ENCODE measurements at places on chromosomes 7 and 10.
A peak's percentile ranks its signal among the peaks of the same experiment; 100 is the strongest.

DNA sequence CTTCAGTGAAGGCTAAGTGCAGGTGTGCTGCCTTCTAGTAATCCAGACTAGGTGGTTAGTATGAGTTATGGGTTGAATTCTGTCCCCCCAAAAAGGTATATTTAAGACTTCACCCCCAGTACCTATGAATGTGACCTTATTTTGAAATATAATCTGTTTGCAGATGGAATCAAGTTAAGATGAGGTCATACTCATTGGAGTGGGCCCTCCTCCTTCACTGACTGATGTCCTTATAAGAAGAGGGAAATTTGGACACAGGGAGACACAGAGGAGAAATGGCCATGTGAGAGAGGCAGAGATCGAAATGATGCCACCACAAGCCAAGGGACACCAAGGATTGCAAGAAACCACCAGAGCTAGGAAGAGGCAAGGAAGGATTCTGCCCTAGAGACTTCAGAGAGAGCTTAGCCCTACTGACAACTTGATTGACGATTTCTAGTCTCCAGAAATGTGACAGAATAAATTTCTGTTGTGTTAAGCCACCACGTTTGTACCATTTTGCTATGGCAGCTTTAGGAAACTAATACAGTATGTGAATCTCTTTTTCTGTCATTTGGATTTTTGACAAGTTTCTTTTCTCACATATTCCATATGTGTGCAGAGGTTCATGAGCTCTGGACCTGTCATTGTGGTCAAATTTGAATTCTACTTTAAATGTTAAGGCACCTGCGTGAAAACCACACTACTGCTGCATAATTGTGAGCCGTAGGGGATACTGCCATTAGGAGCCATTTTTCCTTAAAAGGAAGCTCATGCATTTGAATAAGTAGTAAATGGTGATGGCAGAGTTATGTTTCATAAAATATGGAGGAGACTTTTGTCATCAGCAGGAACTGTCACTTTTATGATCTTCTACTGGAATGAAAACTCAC, 2.6 kb upstream of the RPA3 start:
- no peak for DNase-seq

GRCh38 chr10:19570991-19571390, 245.2 kb upstream of the PLXDC2 start:
- no peak for DNase-seq

DNA sequence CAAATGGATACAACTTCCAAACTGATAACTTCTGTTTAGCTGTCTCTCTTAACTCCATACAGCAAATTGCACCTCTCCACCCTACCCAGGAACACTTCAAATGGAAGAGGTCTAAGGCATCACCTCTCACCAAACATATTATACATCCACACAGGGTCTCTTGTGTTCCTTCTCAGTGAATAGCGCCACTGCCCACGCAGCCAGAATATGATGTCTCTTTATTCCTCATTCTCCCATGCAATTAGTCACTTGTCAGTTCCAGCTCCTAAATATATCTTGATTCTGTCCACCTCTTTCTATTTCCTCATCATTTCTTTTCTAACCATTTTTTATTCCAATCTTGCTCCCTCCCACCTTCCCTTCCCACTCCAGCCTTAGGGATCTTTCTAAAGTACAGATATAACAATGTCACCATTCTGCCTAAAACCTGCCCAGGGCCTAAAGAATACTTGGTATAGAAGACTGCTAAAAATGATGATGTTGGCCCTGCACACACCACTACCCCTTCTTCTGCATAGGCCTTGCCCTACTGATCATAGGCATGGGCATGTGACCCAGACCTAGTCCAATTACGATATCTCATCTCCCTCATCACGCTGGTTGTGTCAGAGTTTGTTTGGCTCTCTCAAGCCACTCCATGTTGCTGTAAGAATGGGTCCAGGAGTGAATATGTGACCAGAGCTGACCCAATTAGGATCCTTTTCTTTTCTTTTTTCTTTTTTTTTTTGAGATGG, 5.7 kb upstream of the TSPAN14 start:
- DNase-seq, result no peak

DNA sequence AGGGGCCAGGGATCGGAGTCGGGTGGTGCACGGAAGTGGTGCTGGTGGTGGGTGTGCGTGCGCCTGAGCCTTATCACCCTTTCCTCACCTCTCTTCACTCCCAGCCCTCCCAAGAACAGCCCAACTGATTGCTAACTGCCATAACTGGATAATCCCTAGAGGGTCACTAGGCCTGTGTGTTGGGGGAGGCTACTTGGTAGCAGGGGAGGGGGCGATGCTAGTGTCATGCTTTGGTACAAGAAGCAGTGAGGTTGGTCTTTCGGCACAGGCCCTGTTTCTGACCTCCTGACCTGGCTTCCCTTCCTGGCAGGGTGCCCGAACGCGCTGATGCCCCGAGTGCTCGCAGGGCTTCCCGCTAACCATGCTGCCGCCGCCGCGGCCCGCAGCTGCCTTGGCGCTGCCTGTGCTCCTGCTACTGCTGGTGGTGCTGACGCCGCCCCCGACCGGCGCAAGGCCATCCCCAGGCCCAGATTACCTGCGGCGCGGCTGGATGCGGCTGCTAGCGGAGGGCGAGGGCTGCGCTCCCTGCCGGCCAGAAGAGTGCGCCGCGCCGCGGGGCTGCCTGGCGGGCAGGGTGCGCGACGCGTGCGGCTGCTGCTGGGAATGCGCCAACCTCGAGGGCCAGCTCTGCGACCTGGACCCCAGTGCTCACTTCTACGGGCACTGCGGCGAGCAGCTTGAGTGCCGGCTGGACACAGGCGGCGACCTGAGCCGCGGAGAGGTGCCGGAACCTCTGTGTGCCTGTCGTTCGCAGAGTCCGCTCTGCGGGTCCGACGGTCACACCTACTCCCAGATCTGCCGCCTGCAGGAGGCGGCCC, 652 bp downstream of the KAZALD1 start:
- DNase-seq, result peak; percentile 74

DNA sequence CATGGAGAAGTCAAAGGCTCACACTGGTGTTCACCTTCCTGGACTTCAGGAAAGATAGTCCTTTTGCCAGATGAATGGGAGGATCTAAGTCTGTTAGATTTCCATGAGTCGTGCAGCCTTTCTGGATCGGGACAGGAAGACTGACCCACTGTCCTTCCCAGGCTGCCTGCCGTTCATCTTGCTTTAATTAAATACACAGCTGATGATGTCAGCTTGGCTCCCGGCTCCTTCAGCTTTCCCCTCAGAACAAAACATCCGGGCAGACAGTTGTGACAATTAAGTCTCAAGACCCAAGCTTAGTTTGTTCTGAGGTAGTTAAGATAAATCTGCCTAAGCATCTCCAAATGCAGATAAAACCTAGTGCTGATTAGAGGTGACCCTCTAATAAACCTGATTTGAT, 58.6 kb downstream of the AUTS2 start:
- no peak for DNase-seq

DNA sequence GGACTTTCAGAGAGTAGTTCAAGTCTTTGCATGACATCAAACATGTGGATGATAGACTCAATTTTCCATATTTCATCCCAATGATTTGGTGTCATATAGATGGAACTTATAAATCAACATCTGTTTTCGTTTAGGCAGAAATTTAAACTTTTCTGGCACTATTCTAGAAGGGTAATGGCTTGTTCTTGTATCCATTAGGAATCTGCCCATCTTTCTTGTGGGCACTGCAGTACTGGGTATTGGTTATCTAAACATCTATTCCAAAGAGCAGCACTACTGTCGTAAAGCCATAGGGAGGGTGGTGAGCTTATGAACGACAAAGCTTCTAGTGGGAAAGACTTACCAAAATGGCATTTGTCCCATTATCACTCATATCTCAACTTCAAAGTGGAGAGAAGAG, 273.5 kb downstream of the TWIST1 start:
- DNase-seq, result no peak

DNA sequence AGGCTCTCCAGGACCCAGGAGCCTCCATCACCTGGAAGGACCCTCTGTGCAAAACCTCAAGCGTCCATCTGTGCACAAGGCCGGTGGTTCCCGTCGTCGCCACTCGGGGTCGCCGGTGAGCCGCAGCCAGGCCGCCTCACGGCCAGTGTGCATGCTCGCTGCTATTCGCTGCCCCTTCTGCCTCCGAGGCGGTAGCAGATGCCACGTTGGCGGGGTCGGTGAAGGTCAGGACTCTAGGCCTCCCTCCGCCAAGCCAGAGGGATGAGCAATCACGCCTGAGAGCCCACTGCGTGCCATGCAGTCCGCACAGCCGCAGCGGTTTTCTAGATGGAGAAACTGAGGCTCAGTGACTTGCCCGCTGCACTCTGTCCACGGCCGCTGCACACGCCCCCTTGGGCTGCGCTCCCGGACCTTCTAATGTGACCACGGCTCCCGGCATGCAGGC, 5.7 kb downstream of the UPK3B start:
- no peak for DNase-seq

DNA sequence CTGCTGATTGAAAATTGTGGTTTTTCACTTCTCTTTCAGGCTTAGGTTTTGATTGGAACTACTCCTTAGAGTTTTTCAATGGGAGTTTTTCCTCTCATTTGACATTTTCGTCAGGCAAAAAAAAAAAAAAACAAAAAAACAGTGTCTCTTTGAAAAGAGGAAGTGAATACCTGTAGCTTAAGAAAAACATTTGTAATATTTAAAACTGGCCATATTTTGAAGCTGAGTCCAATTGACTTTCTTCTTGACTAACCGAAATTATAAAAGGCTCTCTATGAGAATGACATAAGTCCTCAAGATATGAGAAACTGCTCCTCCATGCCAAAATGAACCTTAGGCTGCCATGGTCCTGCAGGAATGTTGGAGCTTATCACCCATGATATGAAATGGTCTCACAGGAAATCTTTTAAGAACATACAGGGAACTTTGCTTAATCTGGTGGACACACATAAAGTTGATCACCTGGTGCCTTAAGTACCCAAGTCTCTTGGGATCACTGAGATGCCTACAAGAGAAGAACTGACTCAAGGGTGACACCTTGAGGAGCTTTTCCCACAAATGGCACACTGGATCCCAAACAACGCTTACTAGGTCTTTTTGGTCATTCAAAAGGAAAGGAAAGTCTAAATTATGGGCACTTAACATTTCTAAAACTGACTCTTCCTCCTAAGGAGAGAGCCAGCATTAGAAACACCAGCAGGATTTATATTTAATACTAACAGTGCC, 263.4 kb downstream of the CDC14C start:
- DNase-seq, result no peak

- DNase-seq, result peak; percentile 38
These were observed 153.2 kb upstream of the ADO start for GRCh38 chr10:62651341-62651740.

DNA sequence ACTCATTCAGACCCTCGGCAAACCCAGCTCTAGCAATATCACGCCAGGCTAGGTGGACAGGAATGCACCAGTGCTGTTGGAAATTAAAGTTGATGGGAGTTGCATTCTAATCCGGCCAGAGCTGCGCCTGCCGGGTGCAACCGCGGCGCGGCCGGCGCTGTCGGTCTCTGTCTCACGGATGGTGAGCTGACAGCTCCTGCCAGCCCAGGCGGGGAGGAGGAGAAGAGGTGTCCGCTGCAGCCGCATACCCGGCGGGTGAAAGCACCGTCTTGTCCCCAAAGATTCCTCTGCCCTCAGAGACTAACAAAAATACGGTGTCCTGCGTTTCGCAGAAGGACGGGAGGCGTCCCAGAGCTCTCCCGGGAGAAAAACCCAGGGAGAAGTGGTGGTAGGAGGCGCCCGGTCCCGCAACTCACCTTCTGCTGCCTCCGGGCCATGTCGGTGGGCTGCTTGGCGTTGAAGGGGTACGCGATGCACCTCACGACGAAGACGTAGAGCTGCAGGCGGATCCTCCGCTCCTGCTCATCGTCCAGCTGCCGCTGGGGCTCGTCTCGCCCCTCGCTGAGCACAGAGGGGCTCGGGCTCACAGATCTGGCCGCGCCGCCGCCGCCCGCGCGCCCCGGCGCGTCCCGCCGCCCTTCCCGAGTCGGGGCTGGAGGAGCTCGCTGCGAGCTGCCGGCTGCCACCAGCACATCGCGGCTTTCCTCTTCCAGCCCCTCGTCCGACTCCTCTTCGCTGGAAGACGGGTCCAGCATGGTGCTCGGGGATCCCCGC, 490 bp downstream of the CADPS2 start:
- peak; percentile 42 for DNase-seq

DNA sequence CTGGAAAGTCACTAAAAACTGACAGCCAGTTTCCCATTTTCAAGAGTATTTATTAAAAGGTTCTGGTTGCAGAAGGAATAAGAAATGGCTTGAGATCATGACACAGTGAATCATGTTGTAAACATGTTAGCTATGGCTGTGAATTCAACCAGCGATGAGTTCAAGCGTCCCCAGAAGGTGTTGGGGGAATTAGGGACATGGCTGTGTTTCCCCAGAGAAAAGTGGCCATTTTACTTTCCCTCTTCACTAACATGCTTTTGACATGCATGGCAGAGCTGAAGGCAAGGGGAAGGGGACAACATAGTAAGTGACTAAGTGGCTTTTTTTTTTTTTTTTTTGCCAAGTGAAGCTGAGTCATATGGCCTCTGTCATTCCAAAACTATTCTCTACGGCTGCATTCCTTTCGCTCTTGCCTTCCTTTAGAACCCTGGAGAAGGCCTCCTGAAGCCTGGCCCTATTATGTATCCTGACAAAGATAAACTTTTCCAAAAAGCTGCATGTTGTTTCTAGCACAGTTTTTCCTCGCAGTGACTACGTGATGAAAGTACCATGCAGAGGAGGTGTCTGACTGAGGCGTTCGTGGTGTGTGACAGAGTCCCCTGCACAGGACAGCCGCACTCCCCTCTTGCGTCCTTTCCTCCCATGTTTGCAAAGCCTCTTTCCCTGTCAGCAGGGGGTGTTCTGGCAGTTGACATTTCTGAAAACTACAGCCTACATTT, 46.9 kb downstream of the EGFR start:
- peak; percentile 55 for DNase-seq

- DNase-seq, result peak; percentile 75
These were observed 90.8 kb downstream of the PRLHR start for GRCh38 chr10:118504467-118505205.

DNA sequence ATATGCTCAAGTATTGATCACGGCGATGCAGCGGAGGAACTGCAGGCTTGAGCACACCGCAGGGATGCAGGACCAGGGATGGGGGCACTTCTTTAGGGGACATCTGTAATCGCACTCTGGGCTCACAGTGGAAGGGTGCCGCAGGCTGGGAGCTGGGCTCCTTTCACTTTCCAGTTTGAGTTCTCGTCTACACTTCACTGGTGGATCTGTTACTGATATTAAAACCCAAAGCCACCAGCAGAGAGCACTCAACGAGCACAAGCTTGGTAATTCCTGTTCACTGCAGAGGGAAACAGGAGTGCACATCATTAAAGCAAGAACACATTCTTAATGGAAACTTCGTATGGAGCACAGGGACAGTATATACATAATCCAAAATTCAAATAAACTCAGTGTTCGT, 91.3 kb downstream of the PARD3 start:
- no peak for DNase-seq

- no peak for DNase-seq
These were observed 27.7 kb upstream of the SLC25A13 start for GRCh38 chr7:96349572-96349971.

- DNase-seq, result no peak
These were observed 4.0 kb upstream of the BRAF start for GRCh38 chr7:140928491-140929309.

All from MG63 (cell line).